ENCODE measurements at places on chromosomes 7 and 10.

- DNase-seq = no peak
Observed at GRCh38 chr10:339038-339391, 203.8 kb downstream of the ZMYND11 start.

GRCh38 chr7:143901332-143901667 is 676 bp downstream of the TCAF1 start:
- DNase-seq = no peak

- no peak for DNase-seq
Observed at GRCh38 chr7:87325576-87326370, 19.7 kb upstream of the CROT start.

- DNase-seq = no peak
Observed at GRCh38 chr7:1121886-1122831, 34.2 kb downstream of the GPER1 start.

DNA sequence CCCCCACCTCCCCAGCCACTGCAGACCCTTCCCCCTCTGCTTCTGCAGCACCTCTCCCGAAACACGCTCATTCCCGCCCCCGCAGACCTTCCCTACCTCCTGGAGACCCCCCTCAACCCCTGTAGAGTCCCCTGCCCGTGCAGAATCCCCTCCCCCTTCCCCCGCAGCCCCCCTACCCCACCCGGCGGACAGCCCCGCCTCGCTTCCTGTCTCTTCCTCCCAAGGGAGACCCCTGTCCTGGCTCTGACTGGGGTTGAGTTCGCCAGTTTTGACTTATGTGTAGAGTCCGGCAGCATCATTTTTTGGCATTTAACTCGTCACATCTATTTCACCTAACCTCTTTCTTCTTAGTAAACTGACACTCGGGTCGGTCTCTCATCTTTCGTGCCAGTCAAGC is 54.0 kb downstream of the ALOX5 start:
- no peak for DNase-seq

DNA sequence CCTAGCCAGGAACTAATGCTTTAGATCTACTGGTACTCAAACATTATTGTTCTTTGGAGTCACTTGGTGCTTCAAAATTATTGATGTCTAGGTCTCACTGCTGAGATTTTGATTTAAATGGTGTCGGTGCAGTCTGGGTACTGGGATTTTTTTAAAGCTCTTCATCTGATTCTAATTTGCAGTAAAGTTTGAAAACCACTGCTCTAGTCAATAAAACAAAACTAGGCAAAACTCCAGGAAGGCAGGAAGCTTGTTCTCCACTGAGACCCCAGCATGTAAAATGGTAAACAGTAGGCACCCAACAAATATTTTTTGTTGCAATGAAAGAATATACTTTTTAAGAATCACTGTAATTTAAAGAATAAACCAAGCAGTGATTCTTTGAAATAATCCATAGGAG is 49.7 kb downstream of the ADD3 start:
- DNase-seq = no peak

- no peak for DNase-seq
Observed at GRCh38 chr10:87927091-87927490, 63.7 kb downstream of the PTEN start.

GRCh38 chr7:82442492-82443035 is 1.0 kb downstream of the CACNA2D1 start:
- no peak for DNase-seq

DNA sequence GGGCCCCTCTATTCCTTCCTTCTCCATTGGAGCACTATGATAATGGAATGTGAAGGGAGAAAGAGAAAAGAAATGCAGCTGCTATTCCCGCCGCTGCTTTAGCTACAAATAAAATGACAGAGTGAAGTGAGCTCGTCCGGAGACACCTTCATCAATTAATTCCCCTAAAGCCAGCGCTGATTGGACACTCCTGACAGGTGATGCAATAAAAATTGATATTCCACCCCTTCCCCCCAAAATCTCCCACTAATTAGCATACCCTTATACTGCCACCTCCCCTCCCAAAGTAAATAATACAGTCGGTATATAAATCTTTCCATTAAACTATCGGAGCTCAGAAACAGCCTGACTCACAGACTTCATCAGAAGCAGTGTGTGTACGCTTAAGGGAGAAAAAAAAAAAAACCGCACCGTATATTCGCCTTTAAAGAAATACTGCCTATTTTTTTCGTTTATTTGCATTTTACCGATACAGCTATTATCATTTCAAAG is 7.3 kb downstream of the SKIDA1 start:
- no peak for DNase-seq

- DNase-seq = no peak
Observed at GRCh38 chr7:105130048-105130447, 116.0 kb downstream of the KMT2E start.

DNA sequence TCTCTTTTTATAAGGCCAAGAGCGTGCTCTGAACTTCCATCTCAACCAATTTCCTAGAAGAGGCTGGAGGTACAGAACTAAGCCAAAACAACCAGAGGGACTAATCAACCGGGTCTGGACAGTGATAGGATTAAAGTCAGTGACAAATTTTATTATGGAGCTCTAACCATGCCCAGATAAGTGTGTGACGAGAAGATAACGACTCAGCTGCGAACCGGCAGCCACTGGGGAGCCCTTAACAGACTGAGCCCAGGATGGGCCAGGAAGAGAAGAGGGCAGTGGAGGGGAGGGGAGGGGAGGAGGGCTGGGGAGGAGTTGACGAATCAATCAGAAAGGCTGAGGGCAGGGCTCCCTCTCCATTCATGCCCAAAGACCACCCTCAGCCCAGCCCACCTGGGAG is 119.9 kb downstream of the PLXNA4 start:
- DNase-seq = no peak

DNA sequence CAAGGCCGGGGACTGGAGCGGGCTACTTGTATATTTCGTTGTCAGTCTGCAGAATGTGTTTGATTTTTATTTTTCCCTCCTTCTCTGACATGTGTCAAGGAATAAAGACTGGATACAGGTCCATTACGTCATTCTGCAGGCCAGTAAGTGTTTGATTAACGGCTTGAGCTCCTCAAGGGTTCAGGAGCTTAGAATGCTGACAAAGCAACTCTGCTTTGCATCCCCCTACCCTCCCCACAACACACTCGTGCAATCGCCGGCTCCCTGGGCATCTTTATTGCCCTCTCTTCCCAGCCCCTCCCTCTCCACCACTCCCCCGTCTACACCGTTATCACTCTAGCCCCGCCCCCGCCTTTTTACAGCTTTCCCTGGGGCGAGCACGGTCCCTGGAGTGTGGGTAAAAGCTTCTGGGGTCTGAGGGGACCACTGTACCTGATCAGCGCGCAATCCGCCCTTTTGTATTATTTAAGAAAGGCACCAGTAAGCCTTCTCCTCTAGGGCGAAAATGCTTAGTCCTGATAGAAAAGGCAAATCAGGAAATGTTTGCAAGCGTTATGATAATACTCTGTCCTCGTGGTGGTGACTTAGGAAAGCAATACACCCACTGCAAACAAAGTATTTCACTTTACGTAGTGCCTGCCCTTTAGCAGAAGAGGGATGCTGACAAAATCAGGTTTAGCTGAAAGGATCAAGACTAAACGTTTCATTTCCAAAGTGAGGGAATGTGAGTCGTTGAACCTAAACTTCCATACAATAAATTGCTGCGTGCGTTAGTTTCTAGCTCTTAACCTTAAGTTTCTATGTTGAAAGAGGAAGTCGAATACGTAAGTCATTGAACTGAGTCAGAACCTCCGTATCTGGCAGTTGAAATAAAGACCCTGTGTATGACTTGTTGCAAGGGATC is 1.4 kb upstream of the CREB5 start:
- DNase-seq = no peak

DNA sequence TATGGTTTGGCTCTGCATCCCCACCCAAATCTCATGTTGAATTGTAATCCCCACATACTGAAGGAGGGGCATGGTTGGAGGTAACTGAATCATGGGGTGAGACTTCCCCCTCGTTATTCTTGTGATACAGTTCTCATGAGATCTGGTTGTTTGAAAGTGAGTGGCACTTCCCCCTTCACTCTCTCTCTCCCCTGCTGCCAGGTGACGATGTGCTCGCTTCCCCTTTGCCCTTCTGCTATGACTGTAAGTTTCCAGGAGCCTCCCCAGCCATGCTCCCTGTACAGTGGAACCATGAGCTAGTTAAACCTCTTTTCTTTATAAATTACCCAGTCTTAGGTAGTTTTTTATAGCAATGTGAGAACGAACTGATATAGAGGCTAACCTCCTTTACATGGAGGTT is 16.6 kb downstream of the PLPP4 start:
- DNase-seq = no peak

- DNase-seq = no peak
Observed at GRCh38 chr7:121322460-121322859, 6.3 kb upstream of the WNT16 start.

GRCh38 chr10:55305285-55305684 is 504.3 kb upstream of the PCDH15 start:
- no peak for DNase-seq

- no peak for DNase-seq
Observed at GRCh38 chr7:36072620-36073019, 80.4 kb upstream of the EEPD1 start.

GRCh38 chr10:86036544-86036831 is 330.1 kb downstream of the GRID1 start:
- DNase-seq = no peak

GRCh38 chr7:2468227-2468626 is 8.0 kb downstream of the GRIFIN start:
- no peak for DNase-seq

Measured in iPS DF 19.7 (cell line).